ENCODE measurements at places on chromosomes 1 and 21.

DNA sequence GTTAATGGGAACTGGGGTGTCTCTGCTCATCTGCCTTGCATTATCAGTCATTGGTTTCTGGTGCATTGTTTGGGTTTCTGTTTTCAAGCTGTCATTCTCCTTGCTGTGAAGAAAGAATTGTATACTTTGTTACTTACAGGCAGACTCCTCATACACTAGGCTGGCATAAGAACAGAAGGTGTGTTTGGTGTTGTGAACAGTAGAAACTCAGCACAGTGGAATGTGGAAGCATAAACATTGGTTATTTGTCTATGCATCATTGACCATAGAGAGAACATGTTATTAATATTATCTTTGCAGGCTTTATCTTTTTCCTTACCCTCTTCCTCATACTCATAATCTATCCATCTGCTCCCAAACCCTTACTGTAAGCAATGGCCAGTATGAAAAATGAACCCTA lies 18.2 kb downstream of the C1orf87 start:
- no peak for DNase-seq

DNA sequence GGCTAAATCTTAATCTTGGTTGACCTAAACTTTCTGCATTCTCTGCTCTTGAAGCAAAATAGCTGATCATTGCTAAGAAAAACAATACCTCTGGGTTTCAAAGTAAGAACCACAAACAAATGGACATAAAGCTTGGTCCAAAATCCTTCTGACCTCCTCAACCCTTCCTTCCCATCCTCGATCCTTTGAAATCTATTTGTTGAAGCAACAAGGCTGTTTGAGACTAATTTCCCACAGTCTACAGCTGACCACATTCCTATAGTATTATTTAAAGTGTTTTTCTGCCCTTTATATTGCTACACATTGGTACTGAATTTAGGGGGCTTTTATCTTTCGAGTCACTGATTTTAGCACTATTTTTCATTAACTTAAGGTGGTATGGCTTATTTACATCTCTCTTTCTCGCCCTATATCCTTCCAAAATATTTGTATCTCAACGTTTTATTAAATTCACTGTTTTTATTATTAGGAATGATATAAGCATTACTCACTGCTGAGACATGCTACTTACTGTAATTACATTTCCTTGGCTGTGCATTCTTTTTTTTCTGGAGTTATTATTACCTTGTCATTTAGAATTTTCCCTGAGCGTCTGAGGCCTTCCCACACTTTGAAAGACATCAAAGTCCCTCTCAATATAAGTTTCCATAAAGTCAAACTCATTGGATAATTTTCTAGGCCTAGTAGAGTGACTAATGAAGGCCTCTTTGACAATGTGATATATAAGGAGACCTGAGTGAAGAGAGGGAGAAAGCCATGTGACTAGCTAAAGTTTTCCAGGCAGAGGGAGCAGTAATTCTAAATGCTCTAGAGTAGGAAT lies 73.9 kb downstream of the RAB3GAP2 start:
- DNase-seq: no peak

DNA sequence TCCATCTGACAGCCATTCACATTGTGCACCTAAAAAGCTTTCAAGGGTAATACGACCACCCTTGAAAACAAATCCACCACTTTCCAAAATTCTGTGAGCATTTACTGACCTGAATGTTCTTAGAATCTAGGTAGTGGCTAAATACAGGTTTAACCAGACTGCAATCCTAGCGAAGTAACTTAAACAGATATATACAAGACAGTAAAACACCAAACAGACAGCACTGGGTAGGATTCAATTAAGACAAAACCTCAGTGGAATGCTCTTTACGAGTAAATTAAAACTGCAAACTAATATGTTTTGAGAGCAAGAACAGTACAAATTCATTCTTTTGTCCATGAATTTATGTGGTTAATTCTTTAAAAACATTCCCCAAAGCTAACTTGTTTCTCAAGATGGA lies 354.2 kb upstream of the ESRRG start:
- DNase-seq: no peak

DNA sequence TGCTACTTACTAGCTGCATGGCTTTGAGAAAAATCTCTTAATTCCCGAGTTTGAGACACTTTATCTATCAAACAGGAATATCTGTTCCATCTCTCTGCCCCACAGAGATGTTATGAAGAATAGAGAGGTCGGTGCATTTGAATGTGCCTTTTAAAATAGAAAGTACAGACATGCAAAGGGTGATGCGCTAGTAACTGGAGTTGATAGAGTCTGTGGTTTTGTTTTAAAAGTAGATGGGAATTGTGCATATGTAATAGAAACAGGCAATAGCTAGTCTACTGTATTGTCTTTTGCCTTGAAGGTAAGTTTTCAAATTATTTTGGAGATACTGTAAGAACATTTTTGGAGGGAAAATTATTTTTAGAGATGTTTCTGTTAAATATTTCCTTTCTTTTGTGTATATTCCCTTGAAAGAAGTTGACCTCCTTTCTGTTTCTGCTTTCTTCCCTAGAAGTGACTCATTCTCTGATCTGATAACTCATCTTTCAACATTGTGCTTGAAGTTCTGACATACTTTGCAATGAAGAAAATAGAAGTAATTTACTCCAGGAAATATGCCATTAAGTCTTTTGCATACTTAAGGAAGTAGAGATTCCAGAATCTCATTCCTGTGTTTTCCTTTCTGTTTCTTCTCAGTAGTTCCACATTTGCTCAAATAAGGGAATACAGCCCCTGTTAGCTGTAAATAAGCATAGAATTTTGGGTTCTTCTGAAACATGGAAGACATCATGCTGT lies 151.6 kb downstream of the SDCCAG8 start:
- DNase-seq: no peak

GRCh38 chr1:114718661-114719423 lies 2.3 kb upstream of the NRAS start:
- DNase-seq: no peak

DNA sequence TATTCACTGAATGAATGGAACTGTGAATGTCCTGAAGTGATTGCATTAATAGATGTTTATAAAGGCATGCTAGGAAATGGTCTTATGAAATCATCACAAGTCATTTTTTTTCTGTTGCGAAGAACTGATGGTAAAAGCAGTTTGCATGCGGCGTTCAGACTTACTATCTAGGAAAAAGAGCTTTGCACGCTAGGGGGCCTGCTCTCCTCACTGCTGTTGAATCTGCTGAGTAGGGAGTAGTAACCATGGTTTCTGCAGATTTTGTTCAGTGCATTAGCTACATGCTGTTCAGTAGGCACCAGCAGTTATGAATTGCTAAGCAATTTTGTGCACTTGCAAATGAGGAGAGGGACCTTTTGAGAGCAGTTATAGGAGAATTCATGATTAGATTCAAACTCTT lies 57.9 kb downstream of the CENPF start:
- no peak for DNase-seq

DNA sequence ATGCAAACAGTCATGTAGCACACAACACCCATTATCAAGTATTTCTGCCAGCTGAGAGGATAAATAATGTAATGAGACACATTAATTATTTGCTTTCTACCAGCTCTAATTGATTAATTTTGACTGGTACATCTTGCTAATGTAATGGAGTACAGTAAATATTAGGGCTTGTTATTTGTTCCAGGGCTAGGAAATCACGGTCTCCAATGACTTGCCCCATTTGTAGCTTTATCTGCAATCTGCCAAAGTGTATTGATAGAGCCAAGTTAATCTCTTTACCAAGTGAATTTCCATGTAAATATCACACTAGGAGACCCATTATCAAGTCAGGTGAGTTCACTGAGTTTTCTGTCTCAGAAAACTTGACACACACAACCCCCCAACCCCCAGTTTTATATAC lies 55.1 kb downstream of the RGS13 start:
- no peak for DNase-seq

DNA sequence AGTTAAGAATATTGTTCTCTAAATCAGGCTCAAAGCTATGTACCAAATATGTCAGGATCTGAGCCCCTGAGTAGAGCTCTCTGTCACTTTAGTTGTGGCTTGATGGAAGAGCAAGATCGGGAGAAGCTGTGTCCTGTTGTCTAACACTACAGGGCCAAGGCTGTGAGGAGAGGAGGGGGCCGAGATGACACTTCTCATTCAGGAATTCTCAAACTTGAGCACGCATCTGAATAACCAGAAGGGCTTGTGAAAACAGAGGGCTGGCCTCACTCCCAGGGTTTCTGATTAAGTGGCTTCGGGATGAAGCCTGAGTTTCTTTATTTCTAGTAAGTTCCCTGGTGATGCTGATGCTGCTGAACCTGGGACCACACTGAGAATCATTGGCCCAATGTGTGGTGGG lies 209.2 kb upstream of the DAB1 start:
- DNase-seq: no peak

DNA sequence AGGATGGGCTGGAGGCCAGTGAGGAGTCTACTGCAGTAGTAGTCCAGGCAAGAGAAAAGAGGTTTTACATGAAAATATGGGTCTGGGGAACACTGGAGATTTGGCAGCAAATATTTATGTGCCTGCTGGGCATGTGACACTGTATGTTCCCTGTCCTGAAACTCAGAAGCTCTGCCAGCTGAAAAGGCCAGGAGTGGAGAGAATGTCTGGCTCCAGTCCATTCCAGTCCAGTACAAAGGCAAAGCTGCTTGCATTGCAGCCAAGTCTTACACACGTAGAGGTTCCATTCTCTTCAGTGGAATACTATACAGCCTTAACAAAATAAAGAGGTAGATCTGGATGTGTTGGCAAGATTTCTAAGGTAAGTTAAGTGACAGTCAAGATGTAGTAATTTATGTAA lies 7.5 kb upstream of the YBX1 start:
- no peak for DNase-seq

DNA sequence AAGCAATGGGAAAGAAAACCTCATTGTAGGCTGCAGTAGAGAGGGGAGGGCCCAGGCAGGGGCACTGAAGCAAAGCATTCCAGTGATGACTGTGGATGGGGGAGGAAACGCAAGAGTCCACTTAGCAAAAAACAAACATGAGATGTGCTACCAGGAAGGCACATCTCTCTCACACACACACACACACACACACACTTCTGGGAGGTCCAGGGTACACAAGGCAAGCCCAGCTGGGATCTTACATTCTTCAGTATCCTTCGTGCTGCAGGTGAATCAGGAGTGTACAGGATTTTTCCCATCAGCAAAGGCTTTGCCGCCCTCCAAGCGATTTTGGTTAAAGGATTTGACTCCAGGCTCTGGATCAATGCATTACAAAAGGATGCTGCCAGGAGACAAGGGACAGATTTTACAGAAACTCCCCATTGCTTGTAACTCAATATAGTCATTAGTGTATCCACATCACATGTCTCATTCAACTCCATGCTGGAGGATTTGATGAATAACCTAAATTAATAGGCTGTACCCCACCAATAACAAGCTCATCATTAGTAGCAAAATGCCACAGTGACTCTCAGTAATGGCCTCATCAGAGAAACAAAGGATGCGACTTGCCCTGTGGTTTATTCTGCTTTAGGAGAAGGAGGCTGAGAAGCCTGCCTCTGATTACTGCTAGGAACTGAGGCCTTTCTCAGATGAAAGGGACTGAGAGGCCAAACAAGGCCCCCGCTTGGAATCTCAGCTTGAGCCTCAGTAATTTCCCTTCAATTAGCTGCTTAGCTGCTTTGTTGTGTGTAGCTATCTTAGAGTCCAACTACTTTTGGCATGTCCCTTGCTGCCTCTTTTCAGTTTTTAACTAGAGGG lies 41.6 kb downstream of the ABCA4 start:
- peak; percentile 60 for DNase-seq

GRCh38 chr1:9265968-9266367 lies 26.7 kb upstream of the SPSB1 start:
- DNase-seq: no peak

DNA sequence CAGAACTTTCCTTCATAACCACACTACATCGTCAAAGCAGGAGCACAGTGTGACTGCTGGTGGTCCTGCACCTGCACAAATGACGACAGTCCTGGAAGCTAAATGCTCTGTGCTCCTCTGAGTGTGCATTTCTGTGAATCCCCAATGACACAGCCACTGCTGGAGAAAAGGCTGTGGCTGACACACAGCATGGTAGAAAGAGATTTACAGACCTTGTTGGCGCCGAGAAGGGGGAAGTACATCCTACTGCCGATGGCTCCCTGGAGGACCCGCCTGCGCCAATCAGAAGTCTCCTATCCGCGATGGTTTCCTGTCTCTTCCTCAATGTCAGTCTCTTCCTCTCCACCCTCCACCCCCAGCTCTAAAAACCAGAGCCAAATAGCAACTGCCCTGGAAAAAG lies 115.4 kb upstream of the RAB4A start:
- DNase-seq: no peak

DNA sequence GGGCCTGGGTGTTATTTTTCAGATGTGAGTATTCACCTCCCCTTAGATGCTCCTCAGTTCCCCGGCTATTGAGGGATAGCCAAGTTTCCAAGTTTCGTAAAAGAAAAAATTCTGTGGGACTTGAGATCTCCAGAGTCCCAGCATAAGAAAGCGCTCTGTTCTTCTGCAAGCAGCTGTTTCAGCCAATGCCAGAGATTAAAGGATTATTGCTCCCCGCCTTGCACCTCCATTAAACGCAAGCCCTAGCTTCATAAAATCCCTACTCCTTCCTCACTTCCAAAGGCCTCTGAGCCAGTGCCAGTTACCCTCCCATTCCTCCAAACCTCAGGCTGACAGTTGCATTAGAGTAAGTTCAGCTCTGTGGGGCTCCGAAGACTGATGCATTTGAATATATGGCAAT lies 56.4 kb downstream of the CHIA start:
- DNase-seq: no peak

- no peak for DNase-seq
These were observed 69.3 kb downstream of the RPS6KA1 start for GRCh38 chr1:26598890-26599289.

Data from NCI-H510A (cell line).